Activated CD4-positive, alpha-beta T cell treated with anti-CD3 and anti-CD28 coated beads, Interleukin-2, amount 10 ng/mL, durations not matched to agents 7 days and 5 days (primary cell): ENCODE measurements at places on chromosomes 5 and 9.
A peak's percentile ranks its signal among the peaks of the same experiment; 100 is the strongest.

- no peak for DNase-seq
Observed at GRCh38 chr5:16773991-16774390, 157.2 kb upstream of the RETREG1 start.

GRCh38 chr9:20002011-20002410 lies 213.2 kb upstream of the SLC24A2 start:
- no peak for DNase-seq

DNA sequence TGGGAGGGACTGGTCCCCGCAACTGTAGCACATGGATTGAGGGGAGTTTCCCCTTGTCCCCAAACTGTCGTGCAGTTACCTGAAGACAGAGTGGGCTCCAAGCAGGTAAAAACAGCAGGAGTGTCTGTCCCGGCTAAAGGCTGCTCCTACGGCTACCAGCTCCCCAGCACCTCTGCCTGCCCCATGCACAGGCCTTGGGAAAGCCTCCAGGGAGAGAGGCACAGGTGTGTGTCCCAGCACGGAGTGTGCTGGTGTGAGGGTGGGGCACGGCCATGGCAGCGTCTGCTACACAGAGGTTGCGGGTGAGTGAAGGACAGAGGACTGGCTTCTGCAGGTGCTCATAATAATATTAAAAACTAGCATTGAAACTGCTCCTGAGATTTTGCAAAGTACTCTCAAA lies 30.4 kb downstream of the STC2 start:
- no peak for DNase-seq

GRCh38 chr5:158856291-158856690 lies 243.4 kb downstream of the EBF1 start:
- DNase-seq = no peak

DNA sequence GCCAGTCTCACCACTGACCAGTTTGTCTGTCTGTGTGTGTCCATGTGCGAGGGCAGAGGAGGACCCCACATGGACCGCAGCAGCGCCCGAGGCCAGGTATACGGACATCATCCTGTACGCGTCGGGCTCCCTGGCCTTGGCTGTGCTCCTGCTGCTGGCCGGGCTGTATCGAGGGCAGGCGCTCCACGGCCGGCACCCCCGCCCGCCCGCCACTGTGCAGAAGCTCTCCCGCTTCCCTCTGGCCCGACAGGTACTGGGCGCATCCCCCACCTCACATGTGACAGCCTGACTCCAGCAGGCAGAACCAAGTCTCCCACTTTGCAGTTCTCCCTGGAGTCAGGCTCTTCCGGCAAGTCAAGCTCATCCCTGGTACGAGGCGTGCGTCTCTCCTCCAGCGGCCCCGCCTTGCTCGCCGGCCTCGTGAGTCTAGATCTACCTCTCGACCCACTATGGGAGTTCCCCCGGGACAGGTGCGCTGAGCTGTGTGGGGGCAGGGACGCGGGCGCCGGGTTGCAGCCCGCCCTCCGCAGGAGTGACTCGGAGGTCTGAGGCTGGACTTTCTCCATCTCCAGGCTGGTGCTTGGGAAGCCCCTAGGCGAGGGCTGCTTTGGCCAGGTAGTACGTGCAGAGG lies 6.5 kb downstream of the FGFR4 start:
- DNase-seq = no peak

DNA sequence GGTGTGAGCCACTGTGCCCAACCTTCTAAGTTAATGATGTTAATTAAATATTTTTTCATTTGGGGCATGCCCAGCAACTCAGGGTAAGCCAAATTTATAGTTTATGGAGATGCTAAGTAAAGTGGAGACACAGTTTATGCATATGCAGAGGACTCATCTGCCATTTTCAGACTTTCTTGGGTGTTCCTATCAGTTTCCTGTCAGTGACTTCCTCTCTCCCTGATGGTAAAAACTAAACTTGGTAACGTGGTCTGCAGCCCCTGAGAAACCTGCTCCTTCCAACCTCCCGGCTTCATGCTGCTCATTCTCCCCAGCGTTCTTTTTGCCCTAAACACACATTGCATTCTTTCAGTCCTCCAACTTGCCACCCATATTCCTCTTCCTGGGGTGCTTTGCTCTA lies 48.4 kb upstream of the TUT7 start:
- DNase-seq = no peak

- no peak for DNase-seq
Observed at GRCh38 chr5:31757806-31758205, 118.9 kb downstream of the PDZD2 start.

DNA sequence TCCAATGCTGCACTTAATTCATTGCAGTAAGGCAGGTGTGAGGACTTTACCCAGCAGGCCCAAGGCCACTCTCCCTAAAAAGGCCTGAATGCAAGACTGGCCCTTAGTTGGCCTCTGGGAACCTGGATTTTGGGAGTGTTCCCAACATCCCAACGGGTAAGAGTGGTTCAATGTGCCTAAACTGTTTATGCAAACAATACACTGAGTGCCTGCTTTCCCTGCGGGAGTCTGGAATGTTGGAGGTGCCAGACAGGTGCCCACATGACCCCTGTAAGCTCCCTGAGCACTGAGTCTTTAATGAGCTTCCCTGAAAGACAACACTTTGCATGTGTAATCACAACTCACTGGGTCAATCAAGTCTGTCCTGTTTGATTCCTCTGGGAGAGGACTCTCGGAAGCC lies 37.4 kb downstream of the NSUN2 start:
- DNase-seq = no peak

DNA sequence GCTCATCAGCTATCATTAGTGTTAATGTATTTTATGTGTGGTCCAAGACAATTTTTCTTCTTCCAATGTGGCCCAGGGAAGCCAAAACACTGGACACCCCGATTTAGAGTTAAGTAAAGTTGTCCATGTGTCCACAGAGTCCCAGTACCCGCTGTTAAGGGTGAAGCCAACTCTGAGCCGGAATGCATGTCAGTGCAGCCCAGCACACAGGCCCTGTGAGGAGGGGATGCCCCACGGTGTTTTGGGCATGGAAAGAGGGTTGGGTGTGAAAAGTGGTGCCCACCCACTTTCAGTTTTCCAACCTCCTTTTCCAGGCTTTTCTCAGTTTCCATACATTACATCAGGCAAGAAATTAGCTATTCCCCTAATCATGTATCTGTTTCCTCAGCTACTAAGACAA lies 24.4 kb downstream of the SHC3 start:
- no peak for DNase-seq

DNA sequence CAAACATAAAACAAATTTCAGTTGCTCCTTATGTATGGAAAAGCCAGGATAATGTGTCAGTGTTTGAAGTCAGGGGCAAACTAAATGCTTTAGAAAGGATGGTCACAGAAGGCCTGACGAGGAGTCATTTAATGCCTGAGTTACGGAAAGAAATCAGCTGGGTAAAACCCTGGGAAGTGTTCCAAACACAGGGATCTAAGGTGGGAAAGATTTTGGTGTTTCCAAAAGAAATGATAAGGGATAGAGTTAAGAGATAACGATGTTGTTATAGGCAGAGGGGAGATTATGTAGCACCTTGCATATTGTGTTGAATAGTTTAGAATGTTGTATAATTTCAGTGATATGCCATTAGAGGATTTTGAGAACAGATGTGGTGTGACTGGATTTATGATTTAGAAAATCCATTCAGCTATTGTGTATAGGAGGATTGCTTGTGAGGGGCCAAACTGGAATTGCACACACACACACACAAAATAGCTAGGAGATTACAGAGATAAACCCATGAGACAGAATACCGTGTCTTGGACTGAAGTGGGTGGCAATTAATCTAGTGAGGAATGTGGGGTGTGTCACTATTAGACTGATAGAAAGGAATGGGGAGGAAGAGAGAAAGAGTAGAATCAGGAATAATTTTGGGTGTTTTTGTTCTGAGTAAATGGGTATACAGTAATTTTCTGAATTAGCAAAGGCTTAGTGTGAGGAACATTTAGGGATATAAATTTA lies 274.2 kb upstream of the DAB2 start:
- no peak for DNase-seq

- no peak for DNase-seq
Observed at GRCh38 chr5:91255396-91256141, 127.5 kb downstream of the ARRDC3 start.

DNA sequence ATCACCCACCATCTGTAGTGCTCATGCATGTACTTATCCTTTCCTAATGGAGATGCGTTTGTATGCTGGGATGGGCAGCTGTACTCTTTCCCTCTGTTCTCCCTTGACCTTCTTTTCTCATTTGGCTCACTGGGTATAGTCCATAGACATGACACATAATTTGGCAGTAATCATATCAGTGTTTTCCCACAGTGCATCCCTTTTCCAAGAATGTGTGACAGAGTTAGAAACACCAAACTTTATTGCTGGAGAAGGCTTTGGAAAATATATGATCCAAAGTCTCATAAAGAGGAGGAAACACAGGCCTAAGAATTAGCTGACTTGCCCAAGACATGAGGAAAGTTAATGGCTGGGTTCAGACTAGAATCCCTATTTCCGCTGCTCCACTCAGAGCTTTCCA lies 1233.4 kb upstream of the DMAC1 start:
- DNase-seq = no peak

DNA sequence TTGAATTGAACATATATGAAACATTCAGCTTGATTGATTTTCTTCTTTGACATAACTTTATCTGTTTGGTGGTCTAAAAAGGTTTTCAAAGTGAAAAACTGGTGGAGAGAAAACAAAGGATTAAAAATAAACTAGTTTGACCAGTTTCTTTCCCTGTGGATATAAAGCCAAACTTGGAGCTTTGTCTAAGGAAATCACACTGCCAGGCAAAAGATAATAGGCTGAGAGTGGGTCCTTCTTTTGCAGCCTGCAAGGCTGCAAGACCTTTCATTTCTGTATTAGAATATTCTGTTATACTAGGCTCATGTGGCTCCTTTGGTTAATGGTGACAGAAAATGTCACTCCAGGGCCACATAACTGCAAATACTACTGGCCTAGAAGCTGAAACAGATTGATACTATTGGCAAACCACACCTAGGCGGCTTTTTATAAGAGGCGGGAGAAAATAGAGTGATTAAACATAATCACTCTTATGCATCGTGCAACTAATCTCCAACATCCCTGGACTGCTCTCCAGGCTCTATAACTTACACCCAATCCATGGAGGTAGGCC lies 129.1 kb upstream of the ZNF462 start:
- no peak for DNase-seq

DNA sequence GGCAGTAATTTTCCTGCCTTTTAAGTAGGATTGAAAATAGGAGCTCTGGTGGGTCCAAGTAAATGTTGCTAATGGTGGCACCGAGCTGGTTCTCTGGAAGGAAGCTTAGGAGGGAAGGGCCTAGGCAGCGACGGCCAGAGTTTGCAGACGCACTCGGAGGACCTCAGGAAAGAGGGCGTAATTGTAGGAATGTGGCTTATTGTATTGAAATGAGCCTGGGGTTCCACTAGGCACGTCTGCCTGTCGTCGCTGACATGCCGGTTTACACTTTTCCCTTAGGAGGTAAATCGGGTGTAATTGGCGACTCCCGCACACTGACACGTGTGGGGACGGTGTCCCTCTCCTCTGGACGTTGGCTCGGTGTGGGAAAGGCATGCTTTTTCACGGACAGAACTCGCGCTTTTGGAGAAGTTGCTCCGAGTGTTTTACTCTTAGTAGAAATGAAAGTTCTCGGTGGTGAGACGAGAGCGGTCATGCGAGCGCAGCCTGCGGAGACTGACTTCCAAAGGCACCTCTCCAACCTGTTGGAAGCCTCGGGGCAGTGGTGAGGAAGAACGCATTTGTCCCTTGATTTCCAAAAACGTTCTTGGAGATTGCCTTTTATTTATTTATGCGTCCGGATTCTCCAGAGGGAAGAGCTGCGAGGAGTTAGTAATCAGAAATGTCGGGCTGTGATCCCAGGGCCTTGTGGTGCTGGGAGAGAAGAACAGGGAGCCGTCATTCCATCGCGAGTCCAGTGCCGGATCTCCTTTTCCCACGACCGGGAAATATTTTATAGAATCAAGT lies 1.3 kb downstream of the NR4A3 start:
- peak; percentile 24 for DNase-seq
